ENCODE measurements at places on chromosomes 7 and 10.

DNA sequence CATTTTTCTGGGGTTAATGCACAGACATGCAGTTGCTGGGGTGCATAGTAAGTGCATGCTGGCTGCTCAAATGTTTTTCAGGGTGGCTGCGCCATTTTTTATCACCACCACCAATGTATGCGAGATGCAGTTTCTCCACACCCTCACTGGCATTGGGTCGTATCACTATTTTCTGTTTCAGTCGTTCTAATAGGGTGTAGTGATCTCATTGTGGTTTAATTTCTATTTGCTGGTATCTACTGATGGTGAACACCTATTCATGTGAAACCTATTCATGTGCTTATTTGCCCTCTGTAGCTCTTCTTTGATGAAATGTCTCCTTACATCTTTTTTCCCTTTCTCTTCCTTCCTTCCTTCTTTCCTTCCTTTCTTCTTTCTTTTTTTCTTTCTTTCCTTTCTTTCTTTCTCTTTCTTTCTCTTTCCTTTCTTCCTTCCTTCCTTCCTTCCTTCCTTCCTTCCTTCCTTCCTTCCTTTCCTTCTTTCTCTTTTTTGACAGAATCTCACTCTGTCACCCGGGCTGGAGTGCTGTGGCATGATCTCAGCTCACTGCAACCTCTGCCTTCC, 84.3 kb downstream of the ELFN1 start:
- DNase-seq, result no peak

GRCh38 chr7:21960922-21961321, 15.2 kb upstream of the CDCA7L start:
- DNase-seq, result peak; percentile 68

GRCh38 chr7:36019980-36020379, 133.1 kb upstream of the EEPD1 start:
- DNase-seq, result no peak

GRCh38 chr10:63237396-63237795, 104.3 kb downstream of the NRBF2 start:
- no peak for DNase-seq

- no peak for DNase-seq
These were observed 515 bp downstream of the FAM149B1 start for GRCh38 chr10:73168465-73168803.

DNA sequence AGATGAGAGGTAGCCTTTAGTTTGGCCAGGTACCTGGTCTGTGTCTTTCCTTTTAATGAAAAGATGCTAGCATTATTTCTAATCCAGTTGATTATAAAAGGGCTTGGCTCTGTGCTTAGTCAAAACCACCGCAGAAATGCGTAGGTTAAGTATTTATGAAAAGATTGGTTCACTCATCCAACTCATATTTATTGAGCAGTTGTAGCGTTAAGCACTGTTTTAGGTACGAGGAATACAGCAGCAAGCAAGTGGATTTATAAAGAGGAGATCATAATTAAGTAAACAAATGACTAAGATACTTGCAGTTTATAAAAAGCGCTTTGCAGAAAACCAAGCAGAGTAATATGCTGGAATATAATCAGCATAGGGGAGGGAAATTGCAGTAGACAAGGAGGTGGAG, 129.8 kb downstream of the PPP1R17 start:
- no peak for DNase-seq

DNA sequence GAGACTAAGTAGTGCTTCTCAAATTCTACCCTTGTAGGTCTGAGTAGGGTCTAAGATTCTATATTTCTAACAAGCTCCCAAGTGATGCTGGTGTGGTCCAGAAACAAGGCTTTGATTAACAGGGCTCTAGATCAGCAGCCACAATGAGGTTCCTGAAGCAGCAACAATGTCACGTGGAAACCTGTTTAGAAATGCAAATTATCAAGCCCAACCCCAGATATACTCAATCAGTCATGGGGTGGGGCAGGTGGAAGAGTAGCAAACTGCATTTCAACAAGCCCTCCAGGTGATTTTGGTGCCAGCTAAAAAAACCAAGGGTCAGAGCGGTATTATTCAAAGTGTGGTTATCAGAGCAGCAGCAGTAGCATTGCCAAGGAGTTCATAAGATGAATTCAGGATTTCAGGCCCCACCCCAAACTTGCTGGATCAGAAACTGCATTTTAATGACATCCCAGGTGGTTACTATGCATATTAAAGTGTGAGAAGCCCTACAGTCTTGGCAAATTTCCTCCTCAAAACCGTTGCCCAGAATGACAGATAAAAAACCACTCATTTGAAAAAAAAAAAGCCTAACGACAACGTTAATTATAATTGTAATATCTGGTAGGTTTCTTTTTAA, 199.2 kb downstream of the AHR start:
- no peak for DNase-seq

DNA sequence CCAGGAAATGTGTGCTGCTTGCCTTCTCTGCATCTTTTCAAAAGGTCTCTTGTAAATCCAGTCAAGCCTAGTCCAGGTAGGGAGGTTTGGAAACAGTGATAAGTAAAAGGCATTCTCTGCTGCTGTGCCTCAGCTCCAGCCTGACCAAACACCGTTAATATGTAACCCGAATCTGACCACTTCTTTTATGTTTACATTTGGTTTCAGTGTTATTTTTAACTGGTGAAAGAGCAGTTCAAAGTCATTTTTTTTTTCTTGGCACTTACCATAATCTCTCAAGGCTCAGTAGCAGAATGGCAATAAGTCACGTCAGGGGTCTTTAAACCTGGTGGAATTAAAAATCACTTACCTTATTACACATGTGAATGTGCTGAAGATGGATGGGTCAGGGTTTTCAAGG, 216.8 kb downstream of the PTEN start:
- peak; percentile 18 for DNase-seq

DNA sequence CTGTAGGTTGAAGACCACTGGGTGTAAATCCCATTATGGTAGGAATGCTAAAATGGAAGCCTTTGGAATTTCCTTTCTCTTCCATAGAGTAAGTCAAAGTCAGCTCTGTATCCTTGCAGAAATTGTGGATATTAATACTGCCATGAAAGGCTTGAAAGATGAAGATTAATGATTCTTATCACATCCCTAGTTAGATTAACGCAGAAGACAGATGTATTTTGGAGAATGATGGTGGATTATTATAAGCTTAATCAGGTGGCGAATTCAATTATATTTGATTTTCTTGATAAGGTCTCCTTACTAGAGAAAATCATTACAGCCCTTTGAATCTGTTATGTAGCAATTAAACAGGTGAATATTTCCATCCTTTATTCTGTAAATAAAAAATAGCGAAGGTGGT, 270.1 kb downstream of the PHF14 start:
- no peak for DNase-seq

- DNase-seq, result no peak
These were observed 87.7 kb downstream of the TNS3 start for GRCh38 chr7:47493976-47494911.

- no peak for DNase-seq
These were observed 61.1 kb downstream of the VPS50 start for GRCh38 chr7:93293229-93293628.

DNA sequence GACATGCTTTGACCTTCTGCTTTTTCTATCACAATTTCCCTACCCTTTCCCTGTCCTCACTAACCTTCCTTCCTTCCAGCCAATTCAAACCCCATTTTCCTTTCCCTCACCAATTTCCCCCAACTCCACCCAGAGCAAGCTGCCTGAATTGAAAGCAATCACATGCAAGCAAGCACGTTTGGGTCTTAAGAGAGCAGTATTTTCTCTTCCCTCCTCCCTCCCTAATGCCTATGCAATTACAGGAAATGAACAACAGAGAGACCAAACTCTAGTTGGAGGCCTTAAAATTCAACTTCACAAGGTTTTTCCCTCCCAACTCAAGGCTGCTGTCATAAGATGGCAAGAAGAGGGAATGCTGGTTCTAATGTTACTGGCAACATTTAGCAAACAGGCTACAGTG, 117.2 kb downstream of the MYOF start:
- no peak for DNase-seq

DNA sequence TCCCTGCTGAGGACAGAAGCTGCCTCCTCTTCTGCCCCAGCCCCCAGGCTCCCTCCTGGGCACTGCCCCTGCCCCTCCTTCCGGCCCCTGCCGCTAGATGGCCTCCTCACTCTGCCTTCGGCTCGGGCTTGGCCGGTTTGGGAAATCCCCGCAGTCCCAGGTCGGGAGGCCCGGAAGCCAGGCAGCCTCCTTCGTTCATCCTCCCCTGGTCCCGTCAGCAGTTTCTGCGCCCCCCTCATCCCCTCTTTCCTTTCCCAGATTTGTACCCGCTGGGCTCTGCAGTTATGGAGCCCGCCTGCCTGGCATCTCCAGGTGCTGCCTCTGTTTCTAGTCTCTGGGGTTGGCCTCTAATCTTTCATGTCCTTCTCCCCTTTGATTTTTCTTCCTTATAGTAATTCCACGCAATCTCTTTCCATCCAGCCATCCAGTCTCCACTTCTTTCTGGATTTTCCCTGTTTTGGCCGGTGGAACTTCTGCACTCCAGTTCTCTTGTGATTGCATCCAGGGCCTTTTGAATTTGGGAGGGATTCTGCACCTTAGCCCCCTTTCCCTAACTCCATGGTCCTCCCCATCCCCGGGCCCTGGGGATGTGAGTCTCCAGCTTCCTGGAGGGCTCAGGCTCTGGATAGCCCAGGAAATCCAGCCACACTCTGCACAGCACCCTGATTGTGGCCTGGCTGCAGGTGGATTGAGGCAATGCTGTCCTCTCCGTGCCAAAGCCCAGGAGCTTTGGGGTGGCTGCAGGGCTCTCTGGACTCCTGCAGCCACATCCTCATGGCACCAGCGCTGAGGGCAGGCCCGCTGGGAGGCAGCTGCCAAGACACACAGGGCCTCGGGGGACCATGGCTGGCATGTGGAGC, 3.3 kb upstream of the SHH start:
- peak; percentile 24 for DNase-seq

GRCh38 chr7:85454904-85455303, 268.0 kb upstream of the SEMA3D start:
- DNase-seq, result no peak

DNA sequence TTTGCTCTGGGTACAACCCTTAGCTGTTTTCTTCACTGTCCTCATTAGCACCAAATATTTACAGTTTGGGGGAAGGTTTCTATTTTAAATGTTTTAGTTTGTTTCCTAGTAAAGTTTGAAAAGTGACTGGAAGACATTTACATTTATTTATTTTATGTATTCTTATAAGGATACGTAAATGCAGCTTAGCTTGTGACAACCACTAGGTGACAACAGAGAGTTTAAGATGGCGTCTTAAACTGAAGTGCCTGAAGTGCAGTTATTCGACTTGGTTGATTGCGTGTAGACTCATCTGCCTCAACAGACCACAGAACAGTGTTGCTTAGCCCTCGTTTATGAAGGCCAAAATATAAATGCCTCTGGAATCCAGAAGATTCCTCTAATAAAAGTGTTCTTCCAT, 378.2 kb upstream of the MYO3A start:
- DNase-seq, result no peak

DNA sequence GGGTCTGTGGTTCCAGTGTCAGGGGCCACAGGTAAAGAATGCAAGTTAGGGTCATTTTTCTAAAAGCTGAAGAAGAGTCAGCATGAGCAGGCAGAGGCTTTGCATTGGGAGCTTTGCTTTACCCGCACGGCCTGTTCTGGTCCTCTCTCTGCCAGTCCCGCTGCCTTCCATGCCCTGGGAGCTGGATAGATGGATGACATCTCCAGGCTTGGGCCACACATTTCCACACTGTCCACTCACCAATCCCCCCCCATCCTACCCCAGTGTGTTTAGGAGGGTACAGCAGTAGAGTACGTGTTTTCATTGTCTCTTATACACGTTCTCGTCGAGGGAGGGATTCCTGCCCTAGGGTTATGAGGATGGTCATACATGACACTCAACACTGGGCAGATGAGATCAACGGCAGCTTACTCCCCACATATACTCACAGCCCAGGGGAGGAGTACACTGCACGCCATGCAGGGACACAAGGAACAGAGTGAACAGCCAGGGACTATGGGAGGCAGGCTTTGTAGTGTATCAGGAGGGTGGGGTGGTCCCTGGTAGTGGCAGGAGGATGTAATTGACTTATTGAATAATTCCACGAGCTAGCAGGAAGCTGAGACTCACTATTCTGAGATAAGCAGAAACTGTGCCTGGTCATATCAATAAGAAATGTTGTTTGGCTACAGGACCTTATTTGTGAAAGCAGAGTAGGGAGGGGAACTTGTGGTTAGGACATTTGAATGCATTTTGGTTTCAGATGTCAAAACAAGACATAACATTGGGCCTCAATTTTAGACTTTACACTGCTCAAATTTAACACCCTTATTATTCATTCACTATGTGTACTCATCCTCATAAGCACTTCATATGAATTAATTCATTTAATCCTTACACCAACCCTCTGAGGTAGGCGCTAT, 36.6 kb downstream of the PLPP4 start:
- DNase-seq, result no peak

- peak; percentile 39 for DNase-seq
These were observed 35.8 kb downstream of the MINDY3 start for GRCh38 chr10:15824498-15824897.

GRCh38 chr7:158650821-158651225, 53.8 kb downstream of the NCAPG2 start:
- DNase-seq, result peak; percentile 96

DNA sequence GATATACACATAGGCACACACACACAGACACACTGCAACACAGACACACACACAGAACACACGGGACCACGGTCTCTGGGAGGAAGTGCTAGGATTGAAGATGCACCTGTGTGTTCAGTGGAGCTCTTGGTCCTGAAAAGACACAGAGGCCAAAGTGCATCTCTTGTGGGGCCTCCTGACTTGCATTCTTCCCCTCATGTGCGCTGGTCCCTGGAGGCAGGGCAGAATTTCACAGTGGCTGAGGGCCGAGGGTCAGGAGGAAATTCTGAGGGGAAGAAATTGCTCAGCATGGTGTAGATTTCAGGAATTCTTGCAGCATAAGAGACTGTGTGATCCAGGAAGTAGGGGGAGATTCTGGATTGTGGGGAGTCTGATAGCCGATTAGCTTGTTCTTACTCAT, 35.9 kb downstream of the WDFY4 start:
- DNase-seq, result no peak

- no peak for DNase-seq
These were observed 257 bp downstream of the WAC start for GRCh38 chr10:28533186-28533564.

DNA sequence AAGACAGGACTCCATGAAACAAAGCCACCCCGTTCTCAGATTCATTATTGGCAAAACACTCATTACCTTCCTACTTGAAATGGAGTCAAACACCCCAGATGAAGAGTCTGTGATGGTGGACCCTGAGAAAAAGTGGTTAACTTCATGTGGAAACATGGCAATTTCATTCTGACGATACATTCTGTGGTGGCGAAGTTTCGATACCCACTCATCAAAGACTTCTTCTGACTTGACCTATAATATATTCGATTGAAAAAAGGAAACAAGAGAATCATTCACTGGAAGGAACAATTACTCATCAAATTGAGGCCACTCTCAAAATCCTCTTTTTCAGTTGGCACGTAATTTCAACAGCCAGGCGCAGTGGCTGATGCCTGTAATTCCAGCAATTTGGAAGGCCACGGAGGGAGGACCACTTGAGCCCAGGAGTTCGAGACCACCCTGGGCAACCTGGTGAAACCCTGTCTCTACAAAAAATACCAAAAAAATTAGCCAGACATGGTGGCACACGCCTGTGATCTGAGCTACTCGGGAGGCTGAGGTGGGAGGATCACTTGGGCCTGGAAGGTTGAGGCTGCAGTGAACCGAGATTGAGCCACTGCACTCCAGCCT, 108.8 kb upstream of the GSDME start:
- no peak for DNase-seq

All from fibroblast of mammary gland (primary cell).